ENCODE measurements at places on chromosomes 7 and 10.

DNA sequence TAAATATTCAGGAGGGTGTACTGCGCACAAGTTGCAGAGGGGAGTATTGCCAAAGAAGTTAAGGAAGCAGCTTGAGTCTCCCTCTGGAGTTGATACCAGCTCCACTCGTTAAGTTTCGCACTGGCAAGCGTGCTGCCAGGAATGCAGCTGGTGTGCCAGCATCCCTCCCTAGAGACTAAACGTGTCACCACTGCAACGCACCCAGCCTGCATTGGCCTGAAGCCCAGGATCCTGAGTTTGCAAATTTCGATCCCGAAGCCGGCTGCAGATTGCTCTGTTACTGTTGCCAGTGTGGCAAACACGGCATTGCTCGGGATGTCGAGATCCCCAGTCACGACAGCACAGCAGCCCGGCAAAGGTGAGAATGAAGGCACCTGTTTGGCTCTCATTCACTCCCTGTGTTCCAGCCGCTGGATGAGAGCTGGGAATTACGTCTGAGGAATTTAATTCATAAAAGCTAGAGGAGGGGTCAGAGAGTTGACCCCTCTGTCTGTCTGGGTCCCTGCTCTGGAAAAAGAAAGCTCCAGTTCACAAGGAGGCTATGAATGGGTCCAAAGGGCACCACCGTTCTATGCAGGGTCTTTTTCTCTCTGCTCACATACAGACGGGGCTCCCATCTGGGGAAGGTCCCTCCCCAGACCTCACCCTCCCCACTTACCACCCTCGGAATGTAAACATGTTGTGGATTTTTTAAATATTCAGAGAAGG lies 61.0 kb downstream of the NRP1 start:
- no peak for DNase-seq

GRCh38 chr7:154984601-154985188 lies 18.2 kb downstream of the PAXIP1 start:
- no peak for DNase-seq

DNA sequence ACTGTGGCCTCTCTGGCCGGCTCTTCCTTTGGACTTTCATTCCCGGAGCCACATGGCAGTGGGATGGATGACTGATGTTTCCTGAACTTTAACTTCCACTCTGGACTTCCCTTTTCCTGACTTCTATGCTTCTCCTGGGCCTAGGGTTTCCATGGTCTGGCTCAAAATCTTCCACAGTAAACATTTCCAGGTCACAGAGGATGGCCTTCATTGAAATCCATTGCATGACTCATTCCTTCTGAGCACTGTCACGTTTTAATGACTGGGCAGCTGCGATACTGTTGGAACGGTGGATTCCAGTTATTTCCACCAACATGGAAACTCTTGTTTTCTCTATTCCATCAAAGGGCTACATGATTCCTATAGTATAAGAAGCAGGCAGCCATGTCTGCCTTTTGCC lies 24.4 kb upstream of the ZNF273 start:
- DNase-seq = no peak

- no peak for DNase-seq
Observed at GRCh38 chr7:46927131-46927810, 654.6 kb downstream of the TNS3 start.

DNA sequence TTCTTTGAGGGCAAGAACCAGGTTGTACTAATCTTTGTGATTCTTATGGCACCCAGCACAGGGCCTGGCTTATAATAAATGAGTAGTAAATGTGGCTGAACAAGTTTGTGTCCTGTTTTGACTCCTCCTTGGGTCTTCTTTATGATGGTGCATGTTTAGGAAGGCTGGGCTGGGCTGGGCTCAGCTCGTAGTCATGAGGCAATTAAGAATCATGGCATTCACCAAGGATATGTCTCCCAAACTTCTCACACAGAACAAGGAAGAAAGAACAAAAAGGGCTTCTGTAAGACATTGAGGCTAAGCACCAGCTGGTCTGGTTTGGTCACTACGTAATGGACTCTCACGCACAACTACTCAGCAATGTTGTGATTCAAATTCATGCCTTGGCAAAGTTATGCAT lies 30.5 kb upstream of the YAE1 start:
- DNase-seq = no peak

DNA sequence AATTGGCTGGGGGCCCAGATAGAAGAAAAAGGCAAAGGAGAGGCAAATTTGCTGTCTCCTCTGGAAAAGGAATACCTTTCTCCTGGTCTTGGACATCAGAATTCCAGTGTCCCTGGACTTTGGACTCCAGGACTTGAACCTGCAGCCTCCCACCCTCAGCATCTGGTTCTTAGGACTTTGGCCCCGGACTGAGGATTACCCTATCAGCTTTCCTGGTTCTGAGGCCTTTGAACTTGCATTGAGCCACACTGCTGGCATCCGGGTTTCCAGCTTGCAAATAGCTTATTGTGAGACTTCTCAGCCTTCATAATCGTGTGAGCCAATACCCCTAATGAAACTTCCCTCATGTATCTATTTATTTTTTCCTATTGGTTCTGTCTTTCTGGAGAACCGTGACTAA lies 68.3 kb downstream of the DNAH11 start:
- DNase-seq = no peak

DNA sequence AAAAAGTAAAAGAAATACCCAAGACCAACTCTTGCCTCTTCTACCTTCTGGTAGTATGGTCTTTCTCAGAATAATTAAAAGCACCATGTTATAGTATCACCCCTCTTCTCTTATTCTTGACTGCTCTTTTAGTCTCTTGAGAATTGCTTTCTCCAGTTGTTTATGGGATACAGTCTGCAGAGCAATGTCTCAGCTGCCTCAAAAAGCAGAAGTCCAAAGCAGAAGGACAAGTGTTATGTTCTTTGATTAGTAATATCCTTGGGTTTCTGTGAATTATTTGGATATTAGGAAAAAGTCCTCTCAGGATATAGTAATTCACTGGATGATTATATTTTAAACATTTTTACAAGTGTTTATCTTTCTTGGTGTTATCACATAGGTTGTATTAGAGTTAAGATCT lies 7.4 kb downstream of the TAS2R41 start:
- no peak for DNase-seq

DNA sequence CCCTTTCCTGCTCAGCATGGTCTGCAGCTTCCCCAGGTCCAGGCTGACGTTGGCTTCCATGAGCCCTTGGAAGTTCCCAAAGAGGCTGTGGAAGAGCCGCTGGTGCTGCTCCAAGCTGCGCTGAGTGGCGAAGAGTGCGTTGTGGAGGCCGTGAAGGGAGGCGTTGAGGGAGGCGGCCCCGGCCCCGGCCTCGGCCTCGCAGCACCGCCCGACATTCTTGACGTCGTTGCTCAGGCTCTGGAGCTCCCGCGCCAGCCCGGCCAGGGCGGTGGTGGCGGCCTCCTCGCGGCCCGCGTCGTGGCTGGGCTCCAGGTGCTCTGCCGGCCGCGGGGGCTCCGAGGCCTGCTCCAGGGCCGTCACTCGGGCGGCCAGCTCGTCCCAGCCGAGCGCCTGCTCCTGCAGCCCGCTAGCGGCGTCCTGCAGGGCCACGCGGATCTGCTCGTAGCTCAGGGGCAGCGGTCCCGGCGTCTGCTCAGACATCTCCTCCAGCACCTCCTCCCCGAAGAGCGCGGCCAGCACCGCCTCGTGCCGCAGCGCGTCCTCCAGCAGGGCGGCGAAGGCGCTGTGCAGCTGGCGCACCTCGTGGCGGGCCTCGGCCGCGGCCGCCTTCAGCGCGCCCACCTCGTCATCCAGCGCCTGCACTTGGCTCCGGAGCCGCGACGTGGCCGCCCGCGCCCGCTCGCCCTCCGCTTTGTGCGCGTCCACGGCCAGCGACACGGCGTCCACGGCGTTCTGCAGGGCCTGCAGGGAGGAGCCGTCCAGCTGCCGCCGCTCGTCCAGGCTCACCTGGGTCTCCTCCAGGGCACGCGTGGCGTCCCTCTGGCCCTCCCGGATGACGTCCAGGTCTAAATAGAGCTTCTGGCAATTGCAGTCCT lies 14.7 kb downstream of the MMRN2 start:
- no peak for DNase-seq

GRCh38 chr10:102505462-102506115 lies 1.8 kb downstream of the SUFU start:
- DNase-seq = no peak

- DNase-seq = no peak
Observed at GRCh38 chr7:154578336-154578735, 424.6 kb downstream of the PAXIP1 start.

- DNase-seq = no peak
Observed at GRCh38 chr10:129892548-129893052, 71.5 kb downstream of the EBF3 start.

DNA sequence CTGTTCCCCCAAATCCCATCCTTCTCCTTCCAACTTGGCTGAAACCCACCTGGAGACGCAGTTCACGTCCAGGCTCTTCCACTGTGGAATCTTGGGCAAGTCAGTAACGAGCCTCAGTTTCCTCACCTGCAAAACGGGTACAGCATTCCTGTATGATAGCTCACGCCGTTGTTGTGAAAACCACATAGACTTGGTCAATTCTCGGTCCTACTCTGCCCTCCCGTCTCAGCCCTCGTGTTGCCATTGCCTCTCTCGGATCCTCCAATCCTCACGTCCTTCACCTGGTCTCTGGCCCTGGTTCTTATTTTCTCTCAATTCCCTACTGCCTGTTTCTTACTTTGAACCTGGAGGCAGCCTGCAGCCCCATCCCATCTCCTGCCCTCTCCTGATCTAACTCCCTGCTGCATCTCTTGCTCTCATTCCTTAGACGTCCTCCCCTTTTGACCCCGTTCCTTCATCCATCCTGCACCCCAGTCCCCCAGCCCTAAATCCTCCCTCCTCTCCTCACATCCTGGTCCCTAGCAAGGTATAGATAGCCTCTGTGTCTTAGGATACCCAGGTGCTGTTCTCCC lies 2.0 kb upstream of the MUC12 start:
- no peak for DNase-seq

- DNase-seq = no peak
Observed at GRCh38 chr7:24370541-24370940, 86.6 kb downstream of the NPY start.

DNA sequence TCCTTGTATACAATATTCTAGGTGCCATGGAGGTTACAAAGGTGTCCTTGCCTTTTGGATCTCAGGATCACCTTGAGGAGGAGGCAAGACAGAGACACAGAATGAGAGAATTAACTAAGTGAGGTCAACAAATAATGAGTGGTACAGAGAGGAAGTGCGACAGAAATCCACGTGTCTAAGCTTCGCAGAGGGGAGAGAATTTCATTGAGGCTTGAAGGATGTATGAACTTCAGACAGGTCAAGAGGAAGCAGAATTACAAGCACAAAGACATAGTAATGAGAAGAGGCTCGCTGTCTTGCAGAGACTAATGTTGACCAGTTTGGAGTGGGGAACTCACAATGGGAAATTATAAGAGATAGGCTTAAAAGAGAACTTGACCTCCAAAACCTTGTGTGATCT lies 308.7 kb downstream of the FRMD4A start:
- no peak for DNase-seq

DNA sequence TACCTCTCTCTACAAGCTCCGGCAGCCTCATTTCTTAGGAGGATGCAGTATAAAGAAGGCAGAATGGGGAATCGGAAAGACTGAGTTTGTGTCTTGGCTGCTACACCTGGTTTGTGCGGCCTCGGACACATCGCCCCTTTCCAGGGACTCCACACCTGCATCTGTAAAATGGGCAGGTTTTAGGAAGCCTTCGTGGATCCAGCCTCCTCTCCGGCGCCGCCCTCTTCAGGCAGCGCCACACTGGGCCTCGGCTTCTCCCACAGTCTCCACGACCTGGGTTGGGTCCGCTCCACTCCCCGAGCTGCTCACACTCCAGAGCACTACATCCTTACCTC lies 341 bp downstream of the GOT1 start:
- DNase-seq = no peak

- no peak for DNase-seq
Observed at GRCh38 chr10:71622616-71623015, 97.0 kb downstream of the C10orf105 start.

DNA sequence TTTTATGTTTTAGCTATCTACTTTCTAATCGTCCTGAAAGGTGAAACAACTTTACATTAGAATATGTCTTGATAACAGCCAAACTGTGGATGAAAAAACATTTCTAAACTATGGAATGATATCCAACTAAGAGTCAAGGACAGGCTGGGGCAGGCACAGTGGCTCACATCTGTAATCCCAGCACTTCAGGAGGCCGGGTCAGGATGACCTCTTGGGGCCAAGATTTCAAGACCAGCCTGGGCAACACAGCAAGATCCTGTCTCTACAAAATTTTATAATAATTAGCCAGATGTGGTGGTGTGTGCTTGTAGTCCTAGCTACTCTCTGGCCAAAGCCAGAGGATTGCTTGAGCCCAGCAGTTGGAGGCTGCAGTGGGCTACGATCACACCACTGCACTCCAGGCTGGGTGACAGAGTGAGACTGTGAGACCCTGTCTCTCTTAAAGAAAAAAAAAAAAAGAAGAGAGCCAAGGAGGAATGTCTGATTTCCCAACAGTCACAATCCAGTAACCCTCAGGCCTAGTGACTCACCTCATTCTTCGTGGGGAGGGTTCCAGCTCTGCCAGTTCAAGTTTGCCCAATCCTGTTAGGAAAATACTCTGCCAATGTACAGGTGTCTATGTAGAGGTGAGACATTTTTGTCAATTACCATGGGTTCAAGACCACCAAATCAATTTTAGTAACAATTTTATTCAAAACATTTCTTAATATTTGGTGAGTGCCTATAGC lies 14.6 kb upstream of the FZD1 start:
- no peak for DNase-seq

DNA sequence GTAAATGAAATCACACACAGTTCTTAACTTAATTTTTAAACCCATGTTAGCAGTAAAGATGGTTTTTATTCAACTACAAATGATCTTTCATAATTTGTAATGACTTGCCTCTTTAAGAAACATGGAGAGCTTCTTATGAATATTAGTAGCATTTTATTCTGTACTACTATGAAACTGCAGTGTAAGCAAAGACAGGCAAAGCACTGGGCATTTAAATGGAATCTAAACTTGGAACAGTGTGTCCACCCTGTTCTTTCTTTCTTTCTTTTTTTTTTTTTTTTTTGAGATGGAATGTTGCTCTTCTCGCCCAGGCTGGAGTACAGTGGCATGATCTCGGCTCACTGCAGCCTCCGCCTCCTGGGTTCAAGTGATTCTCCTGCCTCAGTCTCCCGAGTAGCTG lies 740.4 kb upstream of the IGFBP3 start:
- no peak for DNase-seq

DNA sequence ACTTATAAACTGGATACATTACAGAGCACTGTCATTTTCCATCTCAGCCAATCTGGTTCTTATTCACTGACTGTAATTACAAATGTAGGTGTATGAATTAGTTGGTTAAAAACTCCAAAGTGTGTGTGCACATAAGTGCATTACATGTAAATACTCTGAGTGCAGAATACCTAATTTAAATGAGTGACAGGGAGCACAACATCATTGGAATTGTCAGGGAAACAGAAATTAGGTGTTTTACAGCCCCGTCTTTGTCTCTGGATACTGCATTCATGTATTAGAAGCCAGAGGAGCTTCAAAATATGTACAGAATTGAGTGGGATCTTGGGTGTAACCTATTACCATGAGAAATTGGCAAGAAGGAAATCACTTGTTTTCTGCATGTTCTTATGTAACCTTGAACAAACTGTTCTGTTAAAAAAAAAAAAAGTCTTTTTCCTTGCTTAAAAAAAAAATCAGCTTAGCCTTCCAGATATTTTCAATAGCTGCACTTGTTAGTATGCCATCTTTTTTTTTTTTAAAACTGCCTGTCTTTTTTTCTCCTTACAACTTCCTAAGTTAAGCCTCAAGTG lies 31.1 kb downstream of the CELF2 start:
- DNase-seq = no peak

All from activated naive CD4-positive, alpha-beta T cell (primary cell).